Tibial nerve (tissue), 4 donors: ENCODE measurements at places on chromosomes 11 and 22.

DNA sequence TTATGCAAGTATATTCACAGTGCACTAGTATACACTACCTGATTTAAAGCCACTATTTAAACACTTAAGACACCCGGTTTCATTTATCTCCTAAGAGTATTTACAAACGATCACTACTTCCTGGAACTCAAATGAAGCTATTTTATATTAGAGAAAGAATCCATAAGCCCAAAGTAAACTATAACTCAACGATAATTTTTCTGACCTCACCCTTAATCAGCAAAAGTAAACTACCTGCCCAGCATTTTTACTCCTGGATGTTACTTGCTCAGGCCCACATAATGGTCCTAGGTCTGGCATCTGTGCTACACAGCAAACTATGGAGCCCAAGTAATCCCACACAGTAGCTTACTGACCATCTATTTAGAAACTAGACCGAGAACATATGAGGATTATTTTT lies 33.4 kb downstream of the TSG101 start:
- DNase-seq, result no peak

DNA sequence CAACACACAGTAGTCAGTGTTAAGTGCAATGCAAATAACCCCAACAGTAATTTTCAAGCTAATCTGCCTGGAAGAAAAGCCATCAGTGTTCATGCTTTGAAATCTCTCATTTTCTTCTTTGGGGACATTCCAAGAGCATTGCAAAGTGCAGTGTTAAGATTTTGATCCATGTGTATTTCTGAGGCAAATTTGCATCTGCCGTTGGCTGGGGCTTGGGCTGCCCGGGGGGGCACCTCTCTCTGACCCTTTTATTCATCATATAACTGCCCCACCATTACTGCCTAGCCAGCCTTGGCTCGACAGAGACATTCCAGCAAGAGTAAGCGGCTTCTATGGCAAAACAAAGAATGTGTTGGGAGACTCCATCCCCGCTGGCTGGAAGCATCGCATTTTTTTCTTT lies 483.5 kb downstream of the BRD1 start:
- no peak for DNase-seq

- no peak for DNase-seq
These were observed 43.9 kb downstream of the ELFN2 start for GRCh38 chr22:37383341-37383740.

DNA sequence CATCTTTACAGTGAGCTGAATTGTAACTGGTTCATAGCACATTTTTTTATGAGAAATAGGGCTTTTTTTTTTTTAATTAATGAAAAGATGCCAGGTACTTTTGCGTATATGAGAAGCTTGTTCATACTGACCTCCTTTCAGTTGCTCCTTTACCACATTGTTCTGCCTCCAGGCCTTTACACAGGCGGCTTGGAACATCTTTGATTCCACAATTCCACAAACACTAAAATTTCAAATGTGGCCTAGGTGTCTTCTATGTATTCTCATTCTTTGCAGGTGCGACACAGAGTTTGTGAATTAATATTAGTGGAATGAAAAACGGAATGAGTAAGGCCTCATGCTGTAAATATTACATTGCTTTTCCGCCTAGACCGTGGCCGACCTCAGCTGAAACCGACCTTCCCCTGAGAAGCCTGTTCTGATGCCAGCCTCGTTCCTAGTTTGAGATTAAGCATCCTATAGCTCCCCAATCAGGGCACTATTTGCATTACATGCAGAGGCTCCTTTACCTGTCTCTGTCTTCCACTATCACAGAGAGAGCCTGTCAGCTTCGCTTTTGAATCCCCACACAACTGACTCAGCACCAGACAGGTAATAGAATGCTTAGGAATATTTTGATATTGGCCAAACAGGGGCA lies 125.8 kb downstream of the LDLRAD3 start:
- DNase-seq, result no peak

DNA sequence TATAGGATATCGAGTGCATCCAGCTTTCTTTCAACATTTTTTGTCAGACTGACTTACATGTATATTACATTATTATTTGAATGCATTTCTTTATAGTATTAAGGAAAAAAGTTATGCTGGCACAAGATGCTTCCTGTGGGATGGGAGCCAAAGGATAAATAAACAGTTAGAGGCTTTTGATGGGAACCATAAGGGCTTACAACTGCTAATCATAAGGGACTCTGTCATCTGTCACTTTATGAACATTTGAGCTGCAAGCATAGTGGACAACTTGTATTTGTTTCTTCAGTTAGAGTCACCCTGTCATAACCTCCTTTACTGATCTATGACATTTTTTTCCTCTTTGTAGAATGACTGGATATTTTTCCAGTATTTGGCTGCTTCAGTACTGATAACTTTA lies 132.4 kb upstream of the CHORDC1 start:
- no peak for DNase-seq

- peak; percentile 99 for DNase-seq
These were observed 1.1 kb downstream of the CDC42EP1 start for GRCh38 chr22:37561212-37562048.

- DNase-seq, result no peak
These were observed 37.4 kb downstream of the YAP1 start for GRCh38 chr11:102147632-102148031.

DNA sequence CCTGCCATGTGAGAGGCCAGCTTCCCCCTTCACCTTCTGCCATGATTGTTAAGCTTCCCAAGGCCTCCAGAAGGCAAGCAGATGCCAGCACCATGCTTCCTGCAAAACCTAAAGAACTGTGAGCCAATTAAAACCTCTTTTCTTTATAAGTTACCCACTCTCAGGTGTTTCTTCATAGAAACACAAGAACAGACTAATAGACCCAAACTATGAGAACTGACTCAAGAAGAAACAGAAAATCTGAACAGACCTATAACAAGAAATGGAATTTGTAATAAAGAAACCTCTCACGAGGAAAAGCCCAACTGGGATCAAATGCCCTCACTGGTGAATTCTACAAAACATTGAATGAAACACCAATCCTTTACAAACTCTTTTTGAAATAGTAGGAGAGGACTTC lies 12.0 kb downstream of the NPAT start:
- no peak for DNase-seq

DNA sequence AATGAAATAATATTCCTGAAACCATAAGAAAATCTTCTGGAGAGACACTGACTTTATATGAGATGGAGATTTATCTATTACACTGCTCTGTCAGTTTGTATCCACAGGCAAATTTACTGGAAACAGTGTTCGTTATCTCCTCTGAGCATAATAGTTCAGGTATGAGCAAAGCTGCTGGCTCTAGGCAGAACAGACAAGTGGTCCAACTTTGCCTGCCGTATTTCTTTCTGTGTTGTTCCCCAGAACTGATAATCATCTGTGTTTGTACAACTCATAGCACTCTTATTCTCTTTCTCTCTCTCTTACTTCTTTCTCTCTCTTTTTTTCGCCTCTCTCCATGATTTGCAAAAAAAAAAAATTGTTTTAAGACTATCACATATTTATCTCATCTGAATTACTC lies 623.8 kb upstream of the CHORDC1 start:
- DNase-seq, result no peak

GRCh38 chr11:113341388-113342165 lies 27.2 kb downstream of the TTC12 start:
- DNase-seq, result no peak

GRCh38 chr11:110318638-110319404 lies 22.4 kb upstream of the RDX start:
- no peak for DNase-seq

DNA sequence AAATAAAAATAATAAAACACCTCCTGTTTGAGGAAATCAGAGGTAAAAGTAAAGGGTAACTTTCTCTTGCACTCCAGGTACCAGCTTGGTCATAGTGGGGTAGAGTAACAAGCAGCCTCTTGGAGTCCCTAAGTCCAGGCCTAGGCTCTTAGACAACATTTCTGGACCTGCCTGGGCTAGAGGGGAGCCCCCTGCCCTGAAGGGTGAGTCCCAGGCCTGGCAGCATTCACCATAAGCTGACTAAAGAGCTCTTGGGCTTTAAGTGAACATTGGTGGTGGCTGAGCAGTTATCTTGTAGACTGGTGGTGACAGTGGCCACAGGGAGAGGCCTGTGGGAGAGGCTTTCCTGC lies 18.6 kb upstream of the OR56A3 start:
- no peak for DNase-seq

DNA sequence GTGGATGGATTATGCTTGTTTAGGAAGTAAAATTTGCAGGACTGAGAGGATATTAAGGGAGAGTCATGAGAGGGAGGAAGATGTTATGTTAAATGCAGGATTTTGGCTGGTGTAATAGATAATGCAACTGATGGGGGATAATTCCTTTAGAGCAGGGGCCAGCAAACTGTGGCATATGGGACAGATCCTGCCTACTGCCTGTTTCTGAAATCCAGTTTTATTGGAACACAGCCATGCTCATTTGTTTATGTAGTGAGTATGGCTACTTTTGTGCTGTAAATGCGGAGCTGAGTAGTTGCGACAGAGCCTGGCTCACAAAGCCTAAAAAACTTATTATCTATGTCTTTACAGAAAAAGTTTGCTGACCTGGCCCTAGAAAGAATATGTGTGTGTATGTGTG lies 66.6 kb upstream of the MPPED2 start:
- DNase-seq, result no peak

DNA sequence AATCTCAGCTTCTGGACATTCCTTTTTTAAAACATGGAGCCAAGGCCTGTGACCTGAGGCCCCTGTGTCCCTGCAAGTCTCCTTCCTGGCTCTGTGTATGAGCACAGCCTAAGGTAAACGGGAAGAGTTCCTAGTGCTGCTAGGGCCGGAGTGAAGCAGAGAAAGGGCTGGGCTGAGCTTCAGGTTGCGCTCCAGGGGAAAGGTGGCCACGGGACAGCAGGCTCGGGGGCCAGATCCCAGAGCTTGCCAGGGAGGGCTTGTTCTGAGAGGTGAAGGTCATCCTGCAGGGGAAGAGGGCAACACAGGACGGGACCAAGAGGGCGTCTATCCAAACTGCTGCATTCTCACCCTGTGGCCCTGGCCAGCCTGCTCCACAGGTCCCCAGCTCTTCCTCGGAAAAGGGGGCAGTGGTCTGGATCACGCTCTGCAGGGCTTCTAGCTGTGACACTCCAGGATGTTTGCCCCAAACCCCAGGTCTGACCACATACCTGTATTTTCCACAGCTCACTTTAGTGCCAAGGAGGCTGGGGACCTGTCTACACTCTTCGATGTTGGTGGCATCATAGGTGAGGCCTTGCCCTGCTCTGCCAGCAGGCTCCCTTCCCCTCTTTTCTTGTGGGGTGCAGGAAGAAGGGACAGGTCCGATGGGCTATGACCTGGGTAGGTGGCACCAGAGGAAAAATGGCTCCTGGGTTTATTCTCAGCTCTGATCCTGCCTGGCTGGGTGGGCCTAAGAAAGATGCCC lies 20.4 kb downstream of the SLC37A2 start:
- DNase-seq, result no peak

DNA sequence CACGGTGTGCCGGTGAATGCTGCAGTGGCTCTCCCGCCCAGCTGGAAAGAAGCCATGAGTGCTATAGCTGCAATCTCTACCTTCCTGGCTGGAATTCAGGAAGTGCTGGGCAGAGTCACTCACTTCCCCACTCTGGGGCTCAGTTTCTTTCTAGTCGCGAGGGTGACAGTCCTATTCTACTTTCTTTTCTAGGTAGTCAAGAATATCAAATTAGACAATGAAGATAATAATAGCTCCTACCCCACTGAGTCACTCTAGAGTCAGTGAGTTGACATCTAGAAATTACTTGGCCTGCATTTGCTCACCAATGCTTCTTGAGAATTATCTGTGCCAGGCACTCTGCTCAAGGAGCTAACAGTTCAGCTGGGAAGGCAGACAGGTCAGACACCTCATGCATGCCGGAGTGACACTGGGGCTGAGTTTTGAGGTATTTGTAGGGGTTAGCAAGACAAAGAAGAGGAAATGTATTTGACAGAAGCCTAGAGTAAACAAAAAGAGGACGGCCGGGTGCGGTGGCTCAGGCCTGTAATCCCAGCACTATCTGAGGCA lies 3.2 kb downstream of the CENPM start:
- DNase-seq, result no peak

DNA sequence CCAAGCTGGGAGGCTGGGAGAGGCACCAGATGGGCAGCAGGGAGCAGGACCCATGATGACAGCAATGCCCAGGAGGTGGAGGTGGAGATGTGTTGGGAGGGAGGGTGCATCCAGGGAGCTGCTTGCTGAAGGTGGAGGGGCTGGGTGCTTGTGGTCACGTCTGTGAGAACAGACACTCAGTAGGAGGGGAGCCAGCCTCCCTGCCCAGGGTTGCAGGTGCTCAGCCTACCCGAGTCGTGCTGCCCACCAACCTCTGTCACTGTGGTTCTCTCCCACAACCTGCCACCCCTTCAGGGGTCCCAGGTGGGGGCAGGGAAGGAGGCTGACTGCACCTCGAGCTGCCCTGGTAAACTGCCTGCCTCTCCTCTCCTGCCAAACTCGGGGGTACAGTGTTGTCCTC lies 5.5 kb downstream of the PRDX5 start:
- no peak for DNase-seq

DNA sequence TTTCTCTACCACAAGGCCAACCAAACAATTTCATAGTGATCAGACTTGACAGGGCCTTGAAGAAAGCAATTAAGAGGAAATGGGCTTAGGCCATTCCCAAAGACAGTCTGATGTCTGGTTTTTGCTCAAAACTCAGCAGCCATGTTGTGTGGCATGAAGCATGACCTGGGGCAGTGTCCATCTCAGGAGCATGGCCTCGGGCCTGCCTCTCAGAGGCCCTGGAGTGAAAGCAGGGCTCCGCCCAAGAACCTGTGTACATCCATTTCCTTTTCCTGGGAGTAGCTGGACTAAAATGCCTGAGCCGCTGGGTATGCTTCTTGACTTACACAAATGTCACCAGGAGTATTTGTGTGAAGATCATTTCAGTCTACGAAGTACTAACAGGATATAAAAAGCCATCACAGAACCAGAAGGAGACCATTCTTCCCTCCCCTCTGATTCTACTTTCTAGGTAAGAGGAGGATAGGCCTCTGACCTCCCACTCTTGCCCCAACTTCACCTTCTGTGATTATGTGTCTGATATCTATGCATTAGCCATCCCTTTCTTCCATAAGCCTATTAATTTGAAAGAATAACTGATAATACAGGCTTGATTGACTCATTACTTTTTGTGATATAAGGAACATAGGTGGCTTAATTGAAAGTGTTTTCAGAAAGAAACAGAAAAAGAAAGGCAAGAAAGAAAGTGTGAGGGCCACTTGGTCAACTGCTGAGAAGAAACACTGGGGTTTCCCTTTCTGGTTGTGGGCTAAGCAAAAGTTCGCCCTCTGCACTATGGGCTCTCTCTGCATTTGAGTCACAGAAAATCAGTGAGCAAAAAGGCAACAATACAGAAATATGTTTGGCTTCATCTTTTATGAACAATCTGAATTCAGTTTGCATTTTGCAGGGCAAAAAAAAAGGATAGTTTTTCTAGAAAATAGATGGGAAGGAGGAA lies 188.6 kb upstream of the MTMR2 start:
- no peak for DNase-seq
